Neural progenitor cell (in vitro differentiated cells): ENCODE measurements at places on chromosomes 12 and 14.

- DNase-seq: no peak
These were observed 19.8 kb downstream of the RTL1 start for GRCh38 chr14:100883789-100884101.

DNA sequence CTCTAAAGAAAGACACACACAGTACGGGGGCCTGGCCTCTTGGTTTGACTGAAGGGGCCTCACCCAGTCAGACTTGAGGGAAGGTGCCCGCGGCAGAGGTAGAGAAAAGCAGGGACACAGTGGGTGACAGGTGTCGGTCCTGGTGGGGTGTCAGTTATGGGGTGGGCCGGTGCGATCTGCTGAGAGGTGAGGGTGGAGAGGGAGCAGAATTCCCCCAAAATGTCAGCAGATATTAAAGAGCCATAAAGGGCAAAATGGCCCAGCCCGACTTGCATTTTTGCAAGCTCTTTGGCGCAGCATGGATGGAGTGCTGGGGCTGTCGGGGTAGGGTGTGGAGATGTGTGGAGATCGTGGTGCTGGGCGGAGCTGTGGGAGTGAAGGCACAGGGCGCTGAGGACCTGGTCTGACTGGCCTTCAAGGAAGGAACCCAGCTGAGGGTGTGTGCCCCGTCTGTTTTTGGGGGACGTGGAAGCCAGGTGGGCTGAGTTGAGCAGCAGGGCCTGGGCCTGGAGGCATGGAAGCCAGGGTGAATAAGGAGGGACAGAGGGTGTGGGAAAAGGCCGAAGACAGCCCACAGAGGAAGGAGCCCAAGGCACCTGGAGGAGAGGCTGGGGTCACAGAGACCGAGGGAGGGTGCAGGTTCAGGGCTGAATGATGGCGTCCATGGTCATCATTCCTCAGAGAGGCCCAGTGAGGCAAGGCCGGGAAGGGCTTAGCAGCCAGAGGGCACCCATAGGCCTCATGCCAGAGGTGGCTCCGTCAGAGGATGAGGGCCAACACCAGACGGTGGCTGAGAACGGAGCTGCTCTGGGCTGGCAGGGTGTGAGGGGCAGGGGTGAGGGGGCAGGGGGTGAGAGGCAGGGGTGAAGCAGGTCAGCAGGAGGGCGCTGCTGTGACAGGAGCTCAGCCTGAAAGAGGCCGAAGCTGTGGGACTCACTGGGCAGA is 48.2 kb upstream of the DYNC1H1 start:
- no peak for DNase-seq

- peak; percentile 91 for DNase-seq
These were observed at the start of gene PXN for GRCh38 chr12:120265473-120266179. Gene PXN (minus strand): TSS chr12:120265730. CDS start chr12:120265629, 101 bp downstream.

DNA sequence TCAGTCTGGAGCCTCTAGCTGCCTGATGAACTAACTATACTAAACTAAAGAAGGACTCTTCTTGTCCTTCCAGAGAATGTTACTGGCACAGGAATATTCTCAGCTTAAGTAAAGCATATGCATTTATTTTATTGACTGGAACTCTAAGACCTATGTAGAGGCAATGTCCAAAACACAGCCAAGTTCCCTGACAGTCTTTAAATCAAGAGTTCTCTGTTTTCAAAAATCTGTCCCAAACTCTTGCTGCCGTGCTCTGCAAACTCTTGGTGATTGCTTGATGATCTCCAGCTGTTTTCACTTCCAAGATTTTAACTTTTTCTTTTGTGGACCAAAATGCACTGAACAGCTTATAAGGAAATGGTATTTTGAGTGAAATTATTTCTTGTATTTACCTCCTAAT is 67.5 kb upstream of the DAAM1 start:
- DNase-seq: no peak

DNA sequence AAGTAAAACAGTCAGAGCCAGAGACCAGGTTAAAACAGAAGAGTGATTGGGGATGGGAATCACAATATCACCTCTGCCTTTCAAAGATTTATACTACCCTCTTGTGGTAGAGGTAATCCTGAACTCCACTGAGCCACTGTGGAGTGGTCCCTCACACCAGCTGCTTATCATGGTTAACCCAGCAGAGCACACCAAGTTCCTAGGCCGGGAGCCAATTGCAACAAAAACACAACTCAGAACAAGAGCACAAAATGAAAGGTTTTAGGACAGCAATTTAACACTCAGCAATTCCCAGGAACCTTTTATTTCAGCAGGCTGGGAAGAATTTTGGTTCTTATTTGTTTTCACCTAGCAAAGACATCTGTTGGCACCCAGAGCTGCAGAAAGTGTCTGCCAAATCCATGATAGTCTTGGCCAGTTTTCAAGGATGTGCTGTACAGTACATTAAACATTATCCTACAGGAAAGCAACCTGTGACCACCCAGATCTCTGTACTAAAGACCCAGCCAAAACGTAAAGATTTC is 220.5 kb upstream of the ATXN7L3B start:
- DNase-seq: peak; percentile 60

DNA sequence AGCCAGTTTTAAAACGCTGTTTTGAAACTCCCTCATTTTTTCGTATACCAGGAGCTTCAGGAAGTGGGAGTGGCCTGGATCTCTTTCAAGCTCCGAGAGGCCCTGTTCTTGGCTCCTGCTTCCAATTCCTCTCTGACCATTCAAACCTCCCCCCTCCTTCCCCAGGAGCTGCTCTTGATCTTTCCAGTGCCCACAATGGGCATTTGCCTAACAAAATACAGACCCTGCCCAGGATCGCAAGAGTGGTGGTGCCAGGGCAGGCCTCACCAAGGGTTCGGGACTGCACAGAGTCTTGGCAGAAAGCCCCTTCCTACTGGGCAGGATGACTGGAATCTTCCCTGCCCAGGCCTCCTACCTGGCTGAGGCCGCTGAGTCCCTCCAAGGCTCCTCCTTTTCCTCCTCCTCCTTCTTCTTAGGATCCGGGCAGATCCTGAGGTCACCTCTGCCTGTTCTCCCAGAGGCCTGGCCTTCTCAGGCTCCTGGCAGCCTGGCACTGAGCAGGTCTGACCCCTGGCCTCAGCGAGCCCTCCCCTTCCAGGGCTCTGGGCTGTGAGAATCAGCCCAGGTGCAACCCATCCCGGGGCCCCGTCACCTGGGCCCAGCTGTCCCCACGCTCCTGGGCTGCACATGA is 46.9 kb upstream of the NOS1 start:
- peak; percentile 13 for DNase-seq

DNA sequence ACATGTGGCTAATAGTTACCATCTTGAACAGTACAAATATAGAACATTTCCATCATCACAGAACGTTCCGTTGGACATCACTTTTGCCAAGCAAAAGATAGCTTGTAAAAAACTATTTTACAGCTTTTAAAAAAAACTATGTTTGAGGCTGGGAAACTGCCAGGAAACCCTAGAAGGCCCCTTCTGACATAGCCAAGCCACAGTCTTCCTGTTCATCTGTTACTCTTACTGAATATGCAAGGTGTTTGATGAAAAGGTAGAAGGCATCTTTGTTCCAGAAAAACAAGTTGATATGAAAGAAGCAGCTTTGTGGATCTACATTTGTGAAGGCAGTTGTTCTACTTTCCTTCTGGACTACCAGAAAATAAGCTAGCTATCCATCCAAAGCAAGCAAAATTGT is 23.6 kb upstream of the WNK1 start:
- no peak for DNase-seq

DNA sequence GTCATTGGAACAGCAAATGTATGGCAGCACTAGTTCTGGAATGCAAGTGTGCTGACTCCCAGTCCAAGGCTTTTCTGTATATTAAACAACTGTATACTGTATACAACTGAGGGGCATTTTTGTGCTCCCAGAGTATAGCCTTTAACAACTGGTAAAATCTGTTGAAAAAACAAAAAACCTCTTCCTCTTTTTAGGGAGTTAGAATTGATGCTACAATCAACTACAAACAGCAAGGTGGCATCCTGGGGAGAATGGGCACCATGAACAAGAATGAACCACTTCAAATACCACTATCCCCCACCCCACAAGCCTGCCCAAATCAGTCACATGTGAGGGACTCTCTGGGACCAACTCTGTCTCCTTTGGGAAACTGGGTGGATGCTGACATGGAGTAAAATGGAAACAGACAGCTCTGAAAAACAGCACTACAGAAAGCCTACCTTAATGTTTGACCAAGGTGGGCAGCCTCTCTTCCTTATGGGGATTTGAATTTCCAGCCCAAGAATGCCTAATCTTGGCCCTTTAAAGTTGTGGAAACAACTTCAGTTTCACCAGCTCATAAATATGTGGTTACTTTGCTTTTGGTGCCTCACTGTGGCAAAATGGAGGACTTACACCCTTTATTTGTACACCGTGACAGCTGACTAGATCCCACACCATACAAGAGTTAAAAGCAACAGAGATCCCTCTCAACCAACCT is 7.5 kb downstream of the VTI1B start:
- peak; percentile 55 for DNase-seq

DNA sequence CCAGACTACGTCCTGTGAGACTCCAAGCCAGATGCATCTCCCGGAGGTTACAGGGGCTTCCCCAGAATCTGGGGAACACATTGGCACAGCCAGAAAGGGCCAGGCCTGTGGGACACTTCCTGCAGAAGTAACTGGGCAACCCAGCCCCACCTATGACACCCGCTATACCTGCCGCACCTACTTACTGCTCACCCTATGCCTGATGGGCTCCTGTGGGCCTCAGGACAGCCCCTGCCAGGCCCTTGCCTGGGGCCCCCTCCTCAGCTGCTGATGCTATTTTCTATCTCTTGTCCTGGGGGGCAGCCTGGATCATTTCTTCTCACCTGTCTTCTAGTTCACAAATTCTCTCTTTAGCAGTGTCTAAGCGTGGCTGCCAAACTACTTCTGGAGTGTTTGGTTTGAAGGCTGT is 28.7 kb downstream of the JAG2 start:
- no peak for DNase-seq

- DNase-seq: peak; percentile 71
These were observed 354.7 kb upstream of the TMTC1 start for GRCh38 chr12:30138483-30138882.

- no peak for DNase-seq
These were observed 663 bp downstream of the WASHC3 start for GRCh38 chr12:102061096-102061559.

GRCh38 chr12:90261283-90261682 is 552.6 kb upstream of the ATP2B1 start:
- DNase-seq: no peak
